Suppressor macrophage (primary cell): ENCODE measurements at places on chromosomes 4 and X.
A peak's percentile ranks its signal among the peaks of the same experiment; 100 is the strongest.

GRCh38 chr4:103123114-103123513, 23.5 kb upstream of the BDH2 start:
- no peak for DNase-seq

GRCh38 chr4:36358173-36358572, 76.8 kb downstream of the DTHD1 start:
- no peak for DNase-seq

DNA sequence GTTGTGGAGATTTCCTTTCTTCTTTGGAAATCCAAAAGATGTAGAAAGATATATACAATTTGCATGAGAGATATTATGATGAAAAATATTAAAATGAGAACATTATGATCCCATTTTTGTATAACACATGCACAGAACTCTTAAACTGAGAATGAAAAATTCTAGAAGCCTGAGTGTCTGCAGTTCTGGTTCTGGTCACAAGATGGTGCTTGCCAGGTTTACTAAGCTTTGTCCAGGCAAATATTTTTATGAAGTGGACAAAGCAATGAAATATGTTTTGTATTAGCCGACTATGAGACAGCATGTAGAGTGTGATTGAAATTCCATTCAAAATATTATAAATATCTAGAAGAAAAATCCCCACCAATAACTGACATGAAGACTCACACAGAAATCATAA, 2.2 kb downstream of the PWWP3B start:
- DNase-seq, result peak; percentile 0

- DNase-seq, result no peak
Observed at GRCh38 chr4:16775411-16776154, 122.9 kb downstream of the LDB2 start.

GRCh38 chr4:36709991-36710390, 428.6 kb downstream of the DTHD1 start:
- DNase-seq, result no peak

DNA sequence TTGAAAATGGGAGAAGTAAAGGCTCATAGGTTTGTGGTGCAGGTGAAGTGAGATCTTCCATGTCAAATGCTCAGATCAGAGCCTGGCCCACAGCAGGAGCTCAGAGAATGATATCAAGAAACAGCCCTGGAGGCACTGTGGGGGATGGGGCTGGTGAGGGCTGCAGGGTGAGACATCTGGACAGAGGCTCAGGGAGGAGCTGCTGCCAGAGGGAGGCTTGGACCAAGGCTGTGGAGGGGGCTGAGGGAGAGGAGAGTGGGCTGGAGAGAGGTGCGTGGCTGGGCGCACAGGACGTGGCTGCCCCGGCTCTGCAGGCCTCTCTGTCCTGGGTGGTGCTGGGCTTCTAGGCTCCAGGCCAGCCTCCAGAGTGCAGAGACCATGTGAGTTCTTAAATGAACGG, 5.6 kb downstream of the SORCS2 start:
- DNase-seq, result no peak

DNA sequence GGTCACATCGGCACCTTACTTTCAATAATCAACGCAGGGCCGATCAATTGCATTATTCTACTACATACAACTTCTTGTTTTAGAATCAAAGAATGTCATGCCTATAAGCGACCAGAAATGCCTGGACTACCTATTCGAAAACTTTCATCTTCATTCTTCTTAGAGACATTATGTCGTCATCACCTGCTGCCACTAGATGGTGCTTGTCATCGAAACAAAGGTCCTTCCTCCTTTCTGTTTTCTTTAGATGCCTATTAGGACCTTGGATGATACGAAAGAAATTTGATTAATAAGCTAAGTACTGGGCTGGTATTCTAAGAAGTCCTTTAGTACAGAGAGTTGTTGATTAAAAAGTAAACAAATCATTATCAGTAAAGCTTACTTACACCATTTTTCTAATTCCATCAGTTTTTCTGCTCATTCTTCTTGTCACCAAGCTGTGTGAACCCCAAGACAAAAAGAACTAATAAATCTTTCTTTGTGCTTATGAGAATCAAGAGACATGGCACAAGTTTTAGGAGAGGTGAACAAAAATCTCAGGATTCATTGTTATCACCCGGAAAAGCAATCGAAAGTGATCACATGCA, 154.5 kb upstream of the SLC4A4 start:
- DNase-seq, result peak; percentile 49

- no peak for DNase-seq
Observed at GRCh38 chrX:45187731-45188130, 12.9 kb downstream of the DIPK2B start.

DNA sequence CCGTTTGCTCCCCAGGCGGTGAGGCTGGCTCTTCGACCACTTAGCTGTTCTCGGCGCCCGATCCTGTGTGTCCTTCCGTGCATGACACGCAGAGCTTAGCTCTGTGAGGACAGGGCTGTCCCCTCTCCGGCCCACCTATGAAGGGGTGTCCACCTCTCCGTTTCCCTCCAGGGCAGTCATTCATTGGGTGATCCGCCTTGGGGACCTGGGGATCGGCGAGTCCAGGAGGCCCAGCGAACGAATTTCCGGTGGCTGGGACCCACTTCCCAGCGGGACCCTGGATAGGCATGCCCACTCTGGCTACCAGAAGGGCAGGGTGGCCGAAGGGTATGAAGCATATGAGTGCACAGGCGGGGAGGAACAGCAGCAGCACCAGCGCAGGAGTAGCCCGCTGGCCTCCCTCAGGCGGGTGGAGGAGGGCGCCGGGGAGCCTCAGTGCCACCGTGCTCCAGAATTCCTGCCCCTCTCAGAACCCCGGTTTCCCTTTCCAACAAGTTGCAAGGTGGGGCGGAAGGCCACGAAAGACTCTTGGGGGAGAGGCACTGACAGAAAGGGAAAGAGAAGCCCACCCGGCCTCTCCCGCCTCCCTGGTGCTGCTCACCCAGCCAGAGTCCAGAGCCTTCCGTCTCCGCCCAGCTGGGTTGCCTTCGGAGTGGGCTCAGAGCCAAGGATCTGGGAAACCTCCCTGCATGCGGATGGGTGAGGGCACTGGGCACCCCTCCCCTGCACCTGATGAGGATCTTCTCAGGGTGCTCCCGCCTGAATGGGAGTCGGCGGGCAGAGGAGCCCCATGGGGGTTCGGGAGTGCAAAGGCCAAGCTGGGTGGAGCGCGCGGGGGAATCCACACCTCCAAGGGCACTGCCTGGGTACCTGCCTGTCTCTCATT, 8.6 kb downstream of the HMX1 start:
- DNase-seq, result no peak

DNA sequence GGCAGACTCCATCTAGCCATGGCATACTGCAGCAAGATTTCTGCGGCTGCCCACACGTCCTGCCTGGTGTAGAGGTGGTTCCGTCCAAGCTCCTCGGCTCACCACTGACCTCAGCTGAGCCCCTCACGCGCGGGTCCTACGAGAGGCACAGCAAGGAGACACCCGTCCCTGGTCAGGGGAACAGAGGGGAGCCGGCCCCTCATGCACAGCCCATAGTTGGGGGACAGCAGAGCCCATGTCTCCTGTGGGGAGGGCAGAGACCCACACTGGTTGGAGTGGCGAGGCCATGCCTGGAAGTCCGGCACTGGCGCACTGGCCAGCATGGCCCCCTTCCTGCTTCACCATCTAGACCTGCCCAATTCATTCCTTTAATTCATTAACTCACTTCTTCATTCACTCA, 80.8 kb downstream of the HTRA3 start:
- DNase-seq, result no peak

- peak; percentile 53 for DNase-seq
Observed at GRCh38 chrX:2875798-2876399, 47.2 kb downstream of the GYG2 start.

- DNase-seq, result no peak
Observed at GRCh38 chr4:110671679-110672078, 48.8 kb upstream of the PITX2 start.

GRCh38 chr4:185640811-185641675, 105.7 kb upstream of the PDLIM3 start:
- DNase-seq, result peak; percentile 28

DNA sequence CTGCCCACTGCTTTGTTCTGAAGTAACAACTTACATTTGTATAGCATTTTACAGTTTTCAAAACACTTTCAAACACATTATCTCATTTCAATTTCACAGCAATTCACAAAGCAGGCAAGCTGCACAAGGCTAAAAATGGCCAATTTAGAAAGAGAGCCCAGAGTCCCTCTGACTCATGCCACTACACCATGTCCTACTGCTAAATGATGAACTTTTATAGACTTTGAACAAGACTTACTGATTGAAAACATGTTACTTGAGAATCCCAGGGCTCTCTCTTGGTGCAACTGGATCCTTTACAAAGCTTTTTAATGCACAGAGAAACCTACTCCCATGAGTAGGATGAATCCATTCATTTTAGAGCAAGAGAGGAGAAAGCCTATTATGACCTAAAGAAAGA, 5.8 kb upstream of the G3BP2 start:
- DNase-seq, result no peak

DNA sequence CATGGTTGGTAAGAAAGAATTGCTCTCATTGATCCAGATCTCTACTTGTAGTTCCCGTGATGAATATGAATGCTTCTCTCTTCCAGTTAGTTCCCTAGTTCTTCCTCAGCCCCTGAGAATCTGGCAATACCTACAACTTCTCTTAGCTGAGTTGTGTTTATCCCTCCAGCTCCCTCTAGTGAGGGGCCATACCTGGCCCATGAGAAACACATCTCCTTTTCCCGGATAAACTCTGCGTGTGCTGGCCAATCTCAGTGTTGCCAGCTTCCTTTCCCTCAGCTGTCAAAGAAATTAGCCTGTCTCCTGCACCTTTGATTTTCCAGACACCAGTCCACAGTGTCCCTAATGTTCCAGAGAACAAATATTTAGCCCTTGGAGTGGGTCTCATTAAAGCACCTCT, 5.7 kb downstream of the CBLL2 start:
- DNase-seq, result no peak

DNA sequence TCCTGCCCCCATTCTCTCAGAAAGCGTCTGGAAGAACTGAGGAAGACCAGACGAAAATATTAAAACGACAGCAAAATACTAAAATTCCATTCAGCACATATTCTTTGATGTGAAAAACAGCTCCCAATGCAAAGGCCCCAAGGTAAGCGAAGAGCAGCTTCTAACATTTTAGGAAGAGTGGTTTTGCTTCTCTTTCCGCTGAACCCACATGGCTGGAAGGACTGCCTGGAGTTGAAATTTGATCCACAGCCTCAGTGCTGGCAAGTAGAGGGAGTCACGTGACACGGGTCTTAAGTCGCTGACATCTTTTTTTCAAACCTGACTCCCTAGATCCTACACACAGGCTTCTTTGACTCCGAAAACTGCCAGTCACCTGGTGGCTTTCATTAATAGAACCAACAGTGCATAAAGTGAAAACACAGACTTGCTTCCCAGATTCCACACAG, at the start of gene FAM13A:
Gene FAM13A (minus strand): TSS at position 233 of the 446 bp plus-strand sequence. CDS start 221 bp downstream, at position 12.
- DNase-seq, result peak; percentile 72

- no peak for DNase-seq
Observed at GRCh38 chr4:1608196-1608820, 75.8 kb downstream of the FAM53A start.
